ENCODE measurements at places on chromosomes 16 and 17.

- no peak for DNase-seq
These were observed 16.5 kb downstream of the FCSK start for GRCh38 chr16:70470927-70471341.

DNA sequence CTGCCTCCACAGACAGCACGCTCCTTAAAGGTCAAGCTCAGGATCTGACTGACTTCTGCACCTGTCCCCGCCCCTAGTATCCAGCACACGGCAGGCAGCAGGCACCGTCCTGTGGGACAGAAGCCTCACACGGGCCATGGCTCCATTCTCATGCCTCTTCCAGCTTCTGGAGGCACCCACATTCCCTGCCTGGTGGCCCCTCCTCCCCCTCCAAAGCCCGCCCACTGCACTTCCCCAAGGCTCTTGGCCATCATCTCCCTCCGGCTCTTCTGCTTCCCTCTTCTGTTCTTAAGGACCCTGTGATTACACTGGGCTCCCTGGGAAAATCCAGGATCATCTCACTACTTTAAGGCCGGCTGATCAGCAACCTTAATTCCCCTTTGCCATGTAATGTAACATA, 3.5 kb downstream of the CANT1 start:
- peak; percentile 32 for DNase-seq

DNA sequence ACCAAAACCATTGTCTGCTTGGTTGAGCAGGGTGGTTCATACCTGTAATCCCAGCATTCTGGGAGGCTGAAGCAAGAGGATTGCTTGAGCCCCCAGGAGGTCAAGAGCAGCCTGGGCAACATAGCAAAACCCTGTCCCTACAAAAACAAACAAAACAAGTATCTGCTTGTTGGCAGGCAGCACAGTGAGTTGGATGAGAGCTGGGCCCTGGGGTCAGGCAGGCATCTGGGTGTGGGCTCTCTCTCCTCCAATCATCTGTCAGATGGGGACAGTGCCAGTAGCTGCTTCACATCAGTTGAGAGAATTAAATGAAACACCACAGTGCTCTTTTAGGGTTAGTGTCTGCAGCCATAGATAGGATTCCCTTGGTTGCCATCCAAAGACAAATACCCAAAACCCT, 5.8 kb downstream of the ARMC7 start:
- DNase-seq = no peak

DNA sequence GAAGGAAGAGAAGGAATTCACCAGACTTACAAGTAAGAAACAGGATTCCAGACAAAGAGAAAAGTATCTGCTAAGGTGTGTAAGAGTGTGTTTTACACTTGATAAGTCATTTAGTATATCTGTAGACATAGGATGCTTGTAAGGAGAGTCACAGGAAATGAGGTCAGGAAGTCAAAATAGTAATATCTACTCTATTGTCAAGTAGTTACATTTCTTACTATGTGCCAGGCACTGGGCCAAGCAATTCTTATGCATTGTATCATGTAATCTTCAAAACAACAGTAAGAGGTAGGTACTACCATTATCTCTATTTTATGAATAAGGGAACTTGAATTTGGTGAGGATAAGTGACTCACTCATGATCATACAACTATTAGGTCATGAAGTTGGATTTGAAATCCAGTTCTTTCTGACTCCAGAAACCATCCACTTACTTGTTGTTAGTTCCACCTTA, 129.1 kb downstream of the SNX11 start:
- no peak for DNase-seq

- DNase-seq = no peak
These were observed 5.7 kb upstream of the KRT13 start for GRCh38 chr17:41511116-41511515.

DNA sequence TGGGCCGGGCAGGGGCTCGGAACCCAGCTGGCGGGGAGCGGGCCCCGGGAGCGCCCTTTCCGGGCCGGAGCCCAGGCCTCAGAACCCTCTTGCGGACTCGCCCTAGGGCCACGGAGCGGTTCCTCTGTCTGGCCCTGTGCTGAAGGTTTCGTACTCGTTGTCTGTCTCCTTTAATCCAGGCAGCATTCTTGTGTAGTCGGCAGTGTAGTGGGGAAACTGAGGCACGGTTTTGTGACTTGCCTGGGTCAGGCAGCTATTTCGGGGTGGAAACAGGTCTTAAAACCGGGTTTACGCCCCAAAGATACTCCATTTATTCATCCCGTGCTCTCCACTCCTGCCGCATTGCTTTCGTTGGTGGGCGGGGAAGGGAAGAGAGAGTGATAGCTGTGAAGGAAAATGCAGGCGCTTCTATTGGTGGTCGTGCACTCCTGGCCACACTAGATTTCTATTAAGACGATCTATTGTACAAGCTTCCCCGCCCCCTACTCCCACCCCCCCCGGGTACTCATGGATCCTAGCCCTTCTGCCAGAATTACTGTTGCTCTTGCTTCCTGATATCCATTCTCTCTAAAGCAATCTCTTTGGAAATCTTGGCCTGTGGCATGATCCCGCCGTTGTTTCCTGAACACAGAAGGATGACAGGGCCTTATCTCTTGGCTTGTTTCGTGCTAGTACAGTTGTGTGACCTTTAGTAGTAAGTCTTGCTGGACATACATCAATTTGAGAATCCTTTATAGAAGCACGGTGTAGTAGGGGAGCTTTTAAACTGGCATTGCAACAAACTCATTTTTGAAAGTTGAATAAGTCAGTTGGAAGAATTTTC, 751 bp downstream of the DCAF7 start:
- DNase-seq = peak; percentile 93

GRCh38 chr16:11273721-11274324, 394 bp upstream of the PRM3 start:
- DNase-seq = no peak

DNA sequence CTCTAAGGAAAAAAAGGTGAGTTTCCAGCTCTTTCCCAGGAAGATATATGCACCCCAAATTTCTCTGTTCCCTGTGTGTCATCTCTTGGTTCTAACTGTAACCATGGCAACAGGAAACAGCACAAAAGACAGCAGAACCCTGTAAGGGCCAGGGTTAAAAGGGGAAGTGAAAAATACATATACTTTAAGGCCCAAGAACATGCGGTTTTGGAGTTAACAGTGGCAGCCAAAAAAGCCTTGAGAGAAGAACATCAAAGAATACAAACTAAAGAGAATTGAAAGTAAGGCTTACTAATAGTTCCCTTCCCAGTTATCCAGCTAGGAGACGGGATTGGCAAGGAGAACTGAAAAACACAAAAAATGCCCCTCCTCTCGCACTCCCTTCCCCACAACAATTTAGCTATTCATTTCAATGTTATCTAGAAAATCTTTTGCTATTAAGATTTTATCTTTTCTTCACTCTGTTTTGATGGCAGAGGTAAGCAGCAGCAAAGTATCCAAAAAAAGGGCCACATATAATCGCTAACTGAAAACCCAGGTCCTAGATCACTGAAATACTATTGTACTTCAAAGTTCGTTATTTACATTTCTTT, 1.5 kb downstream of the SPOP start:
- no peak for DNase-seq

DNA sequence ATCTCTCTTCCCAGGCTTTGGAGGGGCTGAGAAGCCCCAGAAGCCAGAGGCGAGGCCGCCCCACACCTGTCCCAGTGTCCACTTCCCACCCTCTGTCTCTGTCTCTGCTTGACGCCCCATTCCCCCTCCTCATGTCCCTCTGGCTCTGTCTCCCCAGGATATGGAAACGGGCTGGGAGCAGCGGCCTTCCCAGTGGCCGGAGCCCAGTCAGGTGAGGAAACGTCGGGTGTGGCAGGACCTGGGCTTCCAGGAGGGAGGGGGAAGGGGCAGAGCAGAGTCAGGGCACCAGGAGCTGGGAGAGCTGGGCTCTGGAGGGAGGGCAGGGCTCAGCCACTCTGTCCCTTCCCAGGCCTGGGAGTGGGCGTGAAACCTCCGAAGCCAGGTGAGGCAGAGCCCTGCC, 10.6 kb upstream of the PKMYT1 start:
- no peak for DNase-seq

DNA sequence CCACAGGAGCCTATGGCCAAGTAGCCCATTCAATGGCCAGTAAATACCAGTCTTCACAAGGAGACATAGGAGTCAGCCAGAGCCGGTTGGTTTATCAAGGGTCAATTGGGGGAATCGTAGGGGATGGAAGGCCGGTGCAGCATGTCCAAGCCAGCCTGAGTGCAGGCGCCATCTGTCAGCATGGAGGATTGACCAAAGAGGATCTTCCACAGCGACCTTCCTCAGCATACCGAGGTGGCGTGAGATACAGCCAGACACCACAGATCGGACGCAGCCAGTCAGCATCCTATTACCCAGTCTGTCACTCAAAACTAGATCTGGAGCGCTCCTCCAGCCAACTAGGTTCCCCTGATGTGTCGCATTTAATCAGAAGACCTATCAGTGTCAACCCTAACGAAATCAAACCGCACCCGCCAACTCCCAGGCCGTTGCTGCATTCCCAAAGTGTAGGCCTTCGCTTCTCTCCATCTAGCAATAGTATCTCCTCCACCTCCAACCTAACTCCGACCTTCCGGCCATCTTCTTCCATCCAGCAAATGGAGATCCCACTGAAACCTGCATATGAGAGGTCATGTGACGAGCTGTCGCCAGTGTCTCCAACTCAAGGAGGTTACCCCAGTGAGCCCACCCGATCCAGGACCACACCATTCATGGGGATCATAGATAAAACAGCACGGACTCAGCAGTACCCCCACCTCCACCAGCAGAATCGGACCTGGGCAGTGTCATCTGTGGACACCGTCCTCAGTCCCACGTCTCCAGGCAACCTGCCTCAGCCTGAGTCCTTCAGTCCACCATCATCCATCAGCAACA, 25.0 kb downstream of the CYB561 start:
- no peak for DNase-seq

DNA sequence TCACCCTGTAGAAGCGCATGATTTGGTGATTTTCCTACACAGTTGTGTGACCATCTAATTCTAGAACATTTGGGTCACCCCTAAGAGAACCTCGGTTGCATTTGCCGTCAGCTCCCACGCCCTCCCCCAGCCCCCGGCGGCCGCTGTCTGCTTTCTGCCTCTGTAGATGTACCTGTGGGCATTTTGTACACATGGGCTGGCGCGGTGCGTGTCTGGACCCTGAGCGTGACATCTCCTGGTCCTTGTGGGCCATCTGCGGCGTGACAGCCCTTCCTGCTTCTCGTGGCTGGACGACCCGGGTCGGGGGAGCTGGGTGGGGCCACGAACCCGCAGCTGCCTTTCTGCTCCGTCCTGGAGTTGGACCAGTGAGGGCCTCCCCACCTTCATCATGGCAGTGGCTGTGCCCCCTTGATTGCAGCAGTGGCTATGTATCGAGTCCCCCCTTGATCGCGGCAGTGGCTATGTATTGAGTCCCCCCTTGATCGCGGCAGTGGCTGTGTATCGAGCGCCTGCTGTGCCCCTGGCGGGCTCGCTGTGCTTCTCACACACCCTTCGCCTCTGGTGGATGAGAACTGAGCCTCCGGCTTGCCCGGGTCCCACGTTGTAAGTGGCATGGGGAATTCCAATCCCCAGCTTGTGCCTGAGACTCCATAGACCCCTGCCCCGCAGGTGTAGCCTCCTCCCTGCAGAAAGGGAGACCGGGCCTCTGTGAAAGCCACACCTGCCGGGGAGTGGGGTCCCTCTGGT, 24.1 kb downstream of the GSE1 start:
- no peak for DNase-seq

- peak; percentile 63 for DNase-seq
These were observed 4.9 kb downstream of the HDAC5 start for GRCh38 chr17:44118427-44119050.

DNA sequence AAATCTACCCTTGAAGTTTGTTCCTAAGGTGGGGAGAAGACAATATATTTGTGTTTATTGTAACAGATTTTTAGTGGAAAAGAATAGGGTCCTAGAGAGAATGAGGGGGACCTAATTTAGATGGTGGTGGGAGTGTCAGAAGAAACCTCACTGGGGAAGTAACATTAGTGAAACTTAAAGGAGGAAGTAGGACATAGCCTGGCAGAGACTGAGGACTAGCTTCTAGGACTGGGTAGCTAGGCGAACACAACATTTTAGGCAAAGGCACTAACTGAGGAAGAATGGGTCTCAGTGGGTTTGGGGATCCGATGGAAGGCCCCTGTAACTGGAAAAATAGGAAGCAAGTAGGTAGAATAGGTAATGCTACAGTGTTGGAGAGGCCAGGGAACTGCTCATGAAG, 4.2 kb upstream of the ARL2BP start:
- no peak for DNase-seq

DNA sequence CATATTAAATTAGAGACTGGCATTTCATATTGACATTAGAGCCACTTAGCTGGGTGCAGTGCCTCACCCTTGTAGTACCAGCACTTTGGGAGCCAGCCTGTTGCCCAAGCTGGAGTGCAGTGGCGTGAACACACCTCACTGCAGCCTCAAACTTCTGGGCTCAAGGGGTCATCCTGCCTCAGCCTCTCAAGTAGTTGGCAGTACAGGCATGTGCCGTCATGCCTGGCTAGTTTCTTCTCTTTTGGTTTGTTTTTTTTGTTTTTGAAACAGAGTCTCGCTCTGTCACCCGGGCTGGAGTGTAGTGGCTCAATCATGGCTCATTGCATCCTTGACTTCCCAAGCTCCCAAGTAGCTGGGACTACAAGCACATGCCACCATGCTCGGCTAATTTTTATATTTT, 8.7 kb downstream of the PPM1E start:
- DNase-seq = no peak

DNA sequence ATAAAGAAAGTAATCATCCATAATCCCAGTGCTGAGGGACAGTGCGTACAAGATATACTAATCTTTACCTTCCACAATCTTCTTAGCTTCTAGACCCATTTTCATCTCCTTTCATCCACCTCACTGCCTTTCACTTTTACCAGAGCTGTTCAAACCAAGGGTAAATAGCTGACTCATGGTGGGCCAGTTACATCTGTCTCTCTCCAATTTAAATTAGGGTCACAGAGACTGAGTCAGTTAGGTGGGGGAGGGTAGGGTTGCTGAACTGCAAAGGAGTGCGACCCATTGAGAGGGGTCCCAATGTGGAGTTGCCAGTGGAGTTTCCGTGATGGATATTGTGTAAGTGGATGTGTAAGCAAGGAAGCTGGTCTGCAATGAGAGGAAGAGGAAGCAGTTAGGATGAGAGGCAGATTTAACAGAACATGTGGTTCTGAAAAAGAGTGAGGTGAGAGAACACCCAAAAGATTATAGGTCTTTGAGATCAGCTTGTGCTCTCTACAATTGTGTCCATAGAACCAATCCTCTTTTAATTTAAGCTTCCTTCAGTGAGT, 83.5 kb downstream of the GP2 start:
- peak; percentile 31 for DNase-seq

GRCh38 chr16:84970447-84971127, 40.7 kb downstream of the ZDHHC7 start:
- peak; percentile 75 for DNase-seq

- peak; percentile 52 for DNase-seq
These were observed 28.8 kb downstream of the ABCC12 start for GRCh38 chr16:48126801-48127644.

DNA sequence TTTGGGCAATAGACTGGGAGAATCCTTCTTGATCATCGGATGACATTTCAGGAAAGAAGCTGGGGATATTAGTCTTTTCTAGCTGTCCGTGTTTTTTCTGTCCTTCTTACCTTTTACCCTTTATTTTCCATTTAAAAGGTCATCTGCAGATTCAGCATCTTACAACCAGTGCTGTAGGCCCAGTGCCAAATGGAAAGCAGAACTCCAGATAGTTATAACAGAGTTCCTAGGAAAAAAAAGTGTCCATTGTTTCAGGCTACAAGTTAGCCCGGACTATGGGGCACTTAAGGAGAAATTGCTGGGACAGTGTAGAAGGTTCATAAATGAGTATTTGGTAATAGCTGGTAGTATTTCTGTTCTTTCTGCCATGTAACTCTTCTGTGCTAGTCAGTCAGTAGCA, 28.4 kb downstream of the LDHD start:
- DNase-seq = no peak

Measured in NCI-H82 (cell line).